ENCODE measurements at places on chromosomes 16 and 17. TPM values are rescaled to one million over a fixed set of nuclear protein-coding genes. Genes with fewer than 3 reads are reported as not detected.

SRCIN1 gene
- total RNA-seq, result 2.9 TPM

RCVRN gene
- total RNA-seq, result not detected

CDH8 gene
- total RNA-seq, result 13.9 TPM

IGFALS gene
- not detected for total RNA-seq

SPIRE2 gene
- total RNA-seq, result 14.9 TPM

SMIM22 gene
- not detected for total RNA-seq

IQCK gene
- 20.0 TPM for total RNA-seq

CHRNE gene
- total RNA-seq, result 1.2 TPM

SPATA33 gene
- total RNA-seq, result 28.7 TPM

GDPD3 gene
- 4.7 TPM for total RNA-seq

LITAFD gene
- total RNA-seq, result not detected

SLFN11 gene
- 0.55 TPM for total RNA-seq

RAB34 gene
- 112 TPM for total RNA-seq

LHX1 gene
- 200 TPM for total RNA-seq

PRKCB gene
- 1.4 TPM for total RNA-seq
